ENCODE measurements at places on chromosomes 11 and 22.
A peak's percentile ranks its signal among the peaks of the same experiment; 100 is the strongest.

DNA sequence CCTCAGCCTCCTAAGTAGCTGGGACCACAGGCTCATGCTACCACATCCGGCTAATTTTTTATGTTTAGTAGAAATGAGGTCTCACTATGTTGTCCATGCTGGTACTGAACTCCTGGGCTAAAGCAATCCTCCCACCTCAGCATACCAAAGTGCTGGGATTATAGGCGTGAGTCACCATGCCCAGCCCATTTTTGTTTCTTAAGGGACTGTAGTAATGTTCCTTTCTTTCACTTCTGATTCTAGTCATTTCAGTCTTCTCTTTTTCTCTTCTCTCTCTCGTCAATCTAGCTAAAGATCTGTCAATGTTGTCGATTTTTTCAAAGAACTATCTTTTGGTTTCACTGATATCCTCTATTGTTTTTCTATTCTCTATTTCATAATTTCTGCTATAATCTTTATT, 111.0 kb upstream of the APOA1 start:
- H3K4me3 ChIP-seq = peak overlapping the region; percentile 8
- peaks cover 33% of the 10 kb centered on the region for H3K36me3 ChIP-seq
- DNase-seq = no peak
- no peaks in the 10 kb centered on the region for H3K27me3 ChIP-seq
- H3K4me1 ChIP-seq = peaks cover 18% of the 10 kb centered on the region

DNA sequence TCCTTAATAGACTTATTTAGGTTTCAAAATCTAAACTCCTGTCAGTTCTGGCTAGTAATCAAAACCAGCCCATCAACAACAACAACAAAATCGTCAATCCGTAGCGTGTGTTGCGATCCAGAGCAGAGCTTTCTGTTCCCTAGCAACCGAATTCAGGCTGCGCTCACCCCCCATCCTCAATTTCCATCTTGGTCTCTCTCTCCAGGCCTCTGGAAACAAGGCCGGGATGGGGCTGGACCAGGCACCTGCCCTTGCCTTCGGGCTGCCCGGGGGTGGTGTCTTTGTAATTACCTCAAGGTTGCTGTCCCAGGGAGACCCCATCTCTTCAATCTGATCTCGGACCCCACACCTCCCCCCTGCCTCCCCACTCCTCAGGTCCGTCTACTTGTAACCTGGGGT, 1341.5 kb downstream of the BRD1 start:
- no peak for DNase-seq
- H3K27me3 ChIP-seq = peaks cover 15% of the 10 kb centered on the region
- no peaks in the 10 kb centered on the region for H3K36me3 ChIP-seq
- H3K4me3 ChIP-seq = no peak overlapping the region

DNA sequence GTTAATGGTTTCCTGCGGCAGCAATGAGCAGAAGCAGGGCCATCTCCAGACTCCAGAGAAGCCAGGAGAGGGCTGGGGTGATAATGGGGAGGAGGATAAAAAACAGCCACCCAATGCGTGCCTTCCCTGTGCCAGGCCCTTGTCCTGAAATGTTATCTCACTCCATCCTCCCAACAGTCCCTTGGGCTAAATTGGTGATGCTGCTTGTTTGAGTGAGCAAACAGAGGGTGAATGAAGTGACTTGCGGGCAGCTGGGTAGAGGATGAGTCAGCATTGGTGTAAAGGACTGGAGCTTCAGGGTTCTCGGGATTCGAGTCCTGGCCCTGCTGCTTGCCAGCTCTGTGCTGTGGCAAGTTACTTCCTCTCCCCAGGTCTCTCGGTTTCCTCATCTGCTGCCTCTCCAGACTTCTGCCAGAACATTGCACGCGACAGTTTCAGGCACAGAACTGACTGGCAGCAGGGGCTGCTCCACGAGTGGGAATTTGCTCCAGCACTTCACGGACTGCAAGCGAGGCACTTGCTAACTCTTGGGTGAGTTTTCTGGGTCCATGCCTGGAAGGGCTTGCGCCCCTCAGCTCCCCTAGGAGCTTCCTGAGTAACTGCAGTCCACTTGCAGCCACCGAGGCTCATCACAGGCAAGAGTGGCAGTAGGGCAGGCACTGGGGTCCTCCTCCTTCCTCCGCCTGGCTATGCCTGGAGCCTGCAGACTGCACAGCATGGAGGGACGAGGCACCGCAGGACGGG, at the start of gene P2RY6:
P2RY6 (plus strand) TSS at position 403 of the 744 bp plus-strand sequence. CDS start 24,181 bp downstream, outside the sequence.
- DNase-seq = no peak
- H3K27ac ChIP-seq = no peak within 1 kb of the TSS
- no peaks in the 10 kb centered on the region for H3K27me3 ChIP-seq
- no peak within 1 kb of the TSS for H3K4me3 ChIP-seq

- no peak for DNase-seq
- H3K4me3 ChIP-seq = no peak overlapping the region
- H3K27ac ChIP-seq = no peak overlapping the region
- H3K27me3 ChIP-seq = no peaks in the 10 kb centered on the region
- peaks cover 24% of the 10 kb centered on the region for H3K36me3 ChIP-seq
- H3K4me1 ChIP-seq = no peaks in the 10 kb centered on the region
Observed at GRCh38 chr11:8674859-8675258, 7.6 kb downstream of the TRIM66 start.

DNA sequence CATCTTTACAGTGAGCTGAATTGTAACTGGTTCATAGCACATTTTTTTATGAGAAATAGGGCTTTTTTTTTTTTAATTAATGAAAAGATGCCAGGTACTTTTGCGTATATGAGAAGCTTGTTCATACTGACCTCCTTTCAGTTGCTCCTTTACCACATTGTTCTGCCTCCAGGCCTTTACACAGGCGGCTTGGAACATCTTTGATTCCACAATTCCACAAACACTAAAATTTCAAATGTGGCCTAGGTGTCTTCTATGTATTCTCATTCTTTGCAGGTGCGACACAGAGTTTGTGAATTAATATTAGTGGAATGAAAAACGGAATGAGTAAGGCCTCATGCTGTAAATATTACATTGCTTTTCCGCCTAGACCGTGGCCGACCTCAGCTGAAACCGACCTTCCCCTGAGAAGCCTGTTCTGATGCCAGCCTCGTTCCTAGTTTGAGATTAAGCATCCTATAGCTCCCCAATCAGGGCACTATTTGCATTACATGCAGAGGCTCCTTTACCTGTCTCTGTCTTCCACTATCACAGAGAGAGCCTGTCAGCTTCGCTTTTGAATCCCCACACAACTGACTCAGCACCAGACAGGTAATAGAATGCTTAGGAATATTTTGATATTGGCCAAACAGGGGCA, 125.8 kb downstream of the LDLRAD3 start:
- no peak overlapping the region for H3K4me3 ChIP-seq
- H3K27ac ChIP-seq = no peak overlapping the region
- H3K4me1 ChIP-seq = no peaks in the 10 kb centered on the region
- peaks cover 3% of the 10 kb centered on the region for H3K36me3 ChIP-seq

DNA sequence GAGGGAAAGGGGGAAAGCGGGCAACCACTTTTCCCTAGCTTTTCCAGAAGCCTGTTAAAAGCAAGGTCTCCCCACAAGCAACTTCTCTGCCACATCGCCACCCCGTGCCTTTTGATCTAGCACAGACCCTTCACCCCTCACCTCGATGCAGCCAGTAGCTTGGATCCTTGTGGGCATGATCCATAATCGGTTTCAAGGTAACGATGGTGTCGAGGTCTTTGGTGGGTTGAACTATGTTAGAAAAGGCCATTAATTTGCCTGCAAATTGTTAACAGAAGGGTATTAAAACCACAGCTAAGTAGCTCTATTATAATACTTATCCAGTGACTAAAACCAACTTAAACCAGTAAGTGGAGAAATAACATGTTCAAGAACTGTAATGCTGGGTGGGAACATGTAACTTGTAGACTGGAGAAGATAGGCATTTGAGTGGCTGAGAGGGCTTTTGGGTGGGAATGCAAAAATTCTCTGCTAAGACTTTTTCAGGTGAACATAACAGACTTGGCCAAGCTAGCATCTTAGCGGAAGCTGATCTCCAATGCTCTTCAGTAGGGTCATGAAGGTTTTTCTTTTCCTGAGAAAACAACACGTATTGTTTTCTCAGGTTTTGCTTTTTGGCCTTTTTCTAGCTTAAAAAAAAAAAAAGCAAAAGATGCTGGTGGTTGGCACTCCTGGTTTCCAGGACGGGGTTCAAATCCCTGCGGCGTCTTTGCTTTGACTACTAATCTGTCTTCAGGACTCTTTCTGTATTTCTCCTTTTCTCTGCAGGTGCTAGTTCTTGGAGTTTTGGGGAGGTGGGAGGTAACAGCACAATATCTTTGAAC, 6.8 kb downstream of the MALAT1 start:
- DNase-seq = no peak
- H3K4me3 ChIP-seq = peak overlapping the region; percentile 81
- H3K4me1 ChIP-seq = peaks cover 45% of the 10 kb centered on the region
- no peaks in the 10 kb centered on the region for H3K27me3 ChIP-seq
- H3K36me3 ChIP-seq = peaks cover 24% of the 10 kb centered on the region
- H3K27ac ChIP-seq = no peak overlapping the region

DNA sequence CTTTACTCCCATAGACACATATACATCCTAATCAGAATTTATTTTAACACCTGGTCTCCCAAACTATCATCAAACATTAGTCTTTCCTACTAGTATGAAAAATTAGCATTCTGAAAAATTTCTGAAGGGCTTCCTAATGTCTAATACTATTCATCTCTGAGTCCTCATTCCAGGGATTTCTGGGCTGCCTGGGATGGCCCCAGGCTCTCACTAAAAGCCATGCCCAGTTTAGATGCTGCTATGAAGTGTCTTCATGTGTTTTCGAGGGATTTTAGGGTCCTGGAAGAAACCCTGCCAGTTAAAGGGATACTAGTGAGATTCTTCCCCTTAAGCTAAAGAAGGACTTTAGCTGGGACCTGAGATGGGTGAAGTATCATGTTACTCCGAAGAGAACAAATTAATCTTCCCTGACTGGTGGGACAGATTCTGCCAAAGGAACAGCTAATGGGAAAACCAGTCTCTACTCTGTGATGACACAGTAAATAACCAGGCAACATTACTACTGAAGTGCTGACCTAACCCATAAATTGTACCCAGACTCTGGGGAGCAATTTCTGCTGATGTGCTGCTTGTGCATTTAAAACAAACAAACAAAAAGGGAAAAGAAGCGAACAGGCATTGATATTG, 342.6 kb downstream of the SOX6 start:
- H3K4me3 ChIP-seq = no peak overlapping the region
- H3K36me3 ChIP-seq = no peaks in the 10 kb centered on the region
- no peaks in the 10 kb centered on the region for H3K4me1 ChIP-seq
- no peaks in the 10 kb centered on the region for H3K27me3 ChIP-seq
- DNase-seq = no peak
- no peak overlapping the region for H3K27ac ChIP-seq

GRCh38 chr22:49446759-49447710, 380.6 kb downstream of the BRD1 start:
- H3K27me3 ChIP-seq = peaks cover 13% of the 10 kb centered on the region
- DNase-seq = no peak

DNA sequence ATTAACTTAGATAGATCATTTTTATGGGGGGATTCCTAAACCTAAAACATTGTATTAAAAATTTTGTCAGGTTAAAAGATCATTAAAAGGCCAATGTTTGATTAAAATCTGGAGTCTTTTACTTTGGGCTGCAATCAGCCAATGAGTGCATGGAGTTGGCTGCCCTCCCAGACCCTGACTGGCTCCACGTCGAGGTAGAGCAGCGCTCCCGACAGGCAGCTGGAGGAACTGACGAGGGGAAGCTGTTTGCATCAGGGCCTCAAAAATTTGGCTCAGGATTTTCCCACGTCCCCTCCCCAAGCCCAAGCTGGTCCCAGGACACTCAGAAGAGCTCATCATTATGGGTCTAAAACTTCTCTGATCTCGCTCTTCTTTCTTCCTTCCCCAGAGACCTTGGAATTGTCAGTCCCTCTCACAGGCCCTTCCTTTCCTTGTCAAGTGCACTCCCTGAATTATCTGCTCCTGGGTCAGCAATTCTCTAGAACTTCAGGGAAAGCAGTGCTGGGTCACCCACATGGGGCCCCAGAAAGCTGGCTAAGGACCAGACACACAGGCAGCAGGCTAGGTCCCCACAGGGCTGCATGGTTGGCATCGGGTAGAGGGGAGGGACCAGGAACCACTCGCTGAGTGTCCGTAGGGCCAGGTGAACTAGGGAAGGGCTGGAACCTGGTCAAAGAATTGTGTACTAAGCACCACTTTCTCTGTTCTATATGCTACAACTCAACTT, 119.6 kb upstream of the IGLL5 start:
- H3K36me3 ChIP-seq = no peaks in the 10 kb centered on the region
- H3K4me1 ChIP-seq = peaks cover 10% of the 10 kb centered on the region
- no peak overlapping the region for H3K27ac ChIP-seq
- H3K4me3 ChIP-seq = no peak overlapping the region
- no peak for DNase-seq

DNA sequence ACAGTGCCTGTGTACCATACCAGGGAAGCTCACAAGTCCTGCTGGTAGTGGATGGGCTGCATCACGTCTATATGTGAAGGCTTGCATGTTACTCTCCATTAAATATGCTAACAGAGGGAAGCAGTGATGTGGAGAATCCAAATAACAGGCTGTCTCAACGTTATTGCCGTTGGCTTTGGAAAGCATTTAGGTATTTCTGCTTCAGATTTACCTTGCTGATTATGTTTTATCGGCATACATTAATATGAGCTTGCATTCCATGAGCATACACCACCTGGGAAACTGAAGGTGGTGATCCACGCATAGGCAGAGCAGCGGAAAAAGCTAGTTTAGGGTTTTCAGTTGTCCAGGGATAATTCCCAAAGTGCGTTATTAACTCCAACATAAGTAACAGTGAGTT, 175.0 kb downstream of the GRIK4 start:
- H3K4me1 ChIP-seq = no peaks in the 10 kb centered on the region
- no peaks in the 10 kb centered on the region for H3K36me3 ChIP-seq
- no peak overlapping the region for H3K4me3 ChIP-seq
- H3K27ac ChIP-seq = no peak overlapping the region
- H3K27me3 ChIP-seq = peaks cover 25% of the 10 kb centered on the region

- H3K27me3 ChIP-seq = peaks cover 21% of the 10 kb centered on the region
- no peak for DNase-seq
- H3K36me3 ChIP-seq = peaks cover 2% of the 10 kb centered on the region
- no peak overlapping the region for H3K27ac ChIP-seq
Observed at GRCh38 chr22:32534252-32535235, 59.9 kb downstream of the FBXO7 start.

DNA sequence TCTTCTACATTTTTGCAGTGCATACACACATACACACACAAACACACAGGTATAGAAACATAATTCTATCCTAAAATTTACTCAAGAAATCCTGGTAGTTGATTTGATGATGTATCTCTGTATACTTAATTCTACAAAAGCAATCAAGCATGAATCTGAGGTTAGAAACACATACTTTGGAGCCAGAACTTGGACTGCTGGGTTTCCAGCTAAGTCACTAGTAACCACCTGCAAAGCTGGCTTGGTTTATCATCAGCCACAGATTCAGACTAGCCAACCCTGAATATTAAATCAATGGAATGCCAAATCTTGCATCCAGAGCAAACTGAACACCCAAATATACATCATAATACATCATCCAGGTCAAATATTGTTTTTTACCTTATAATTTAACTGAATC, 24.8 kb upstream of the POU2AF2 start:
- no peak for DNase-seq
- no peak overlapping the region for H3K4me3 ChIP-seq
- peaks cover 18% of the 10 kb centered on the region for H3K4me1 ChIP-seq
- H3K27me3 ChIP-seq = no peaks in the 10 kb centered on the region

- peaks cover 7% of the 10 kb centered on the region for H3K36me3 ChIP-seq
- no peaks in the 10 kb centered on the region for H3K27me3 ChIP-seq
- DNase-seq = no peak
Observed at GRCh38 chr11:6402561-6402981, 12.3 kb downstream of the SMPD1 start.
